ENCODE measurements at places on chromosomes 16 and 17. TPM values are rescaled to one million over a fixed set of nuclear protein-coding genes. Genes with fewer than 3 reads are reported as not detected.

G6PC1 gene
- not detected for total RNA-seq

MYL11 gene
- not detected for total RNA-seq

TTYH2 gene
- 9.8 TPM for total RNA-seq

RAB37 gene
- 28.5 TPM for total RNA-seq

MFAP4 gene
- total RNA-seq = not detected

All from naive thymus-derived CD4-positive, alpha-beta T cell (primary cell).